ENCODE measurements at places on chromosomes 2 and 18.

- DNase-seq = peak; percentile 61
Measured at GRCh38 chr2:47357483-47357882, 45.5 kb upstream of the MSH2 start.

GRCh38 chr2:144559242-144559641, 39.3 kb upstream of the ZEB2 start:
- no peak for DNase-seq

DNA sequence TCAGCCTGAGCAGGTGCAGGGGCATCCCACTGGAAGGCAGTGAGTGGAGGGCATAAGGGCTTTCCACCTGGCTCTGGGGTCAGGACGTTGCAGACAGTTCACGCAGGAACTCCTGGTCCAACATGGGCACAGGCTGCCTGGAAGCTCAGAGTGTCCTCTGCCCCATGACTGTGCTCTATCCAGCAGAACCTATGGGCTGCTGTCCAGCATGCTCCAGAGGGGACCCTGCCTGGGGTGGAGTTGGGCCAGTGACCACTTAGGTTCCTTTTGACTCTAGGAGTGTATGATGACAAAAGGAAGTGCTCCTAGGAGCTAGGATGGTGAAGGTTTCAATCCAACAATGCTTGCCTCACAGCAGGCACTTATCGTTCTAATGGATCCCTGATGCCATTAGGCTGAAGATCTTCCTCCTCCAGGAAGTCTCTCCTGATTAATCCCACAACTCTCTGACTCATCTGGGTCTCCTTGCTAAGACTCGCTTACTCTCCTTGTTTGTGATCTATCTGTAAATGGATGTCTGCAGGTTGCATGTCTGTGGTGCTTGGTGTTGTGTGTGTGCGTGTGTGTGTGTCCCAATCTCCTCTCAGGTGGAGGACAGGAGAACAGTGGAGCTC, 224.0 kb downstream of the CELF4 start:
- no peak for DNase-seq

DNA sequence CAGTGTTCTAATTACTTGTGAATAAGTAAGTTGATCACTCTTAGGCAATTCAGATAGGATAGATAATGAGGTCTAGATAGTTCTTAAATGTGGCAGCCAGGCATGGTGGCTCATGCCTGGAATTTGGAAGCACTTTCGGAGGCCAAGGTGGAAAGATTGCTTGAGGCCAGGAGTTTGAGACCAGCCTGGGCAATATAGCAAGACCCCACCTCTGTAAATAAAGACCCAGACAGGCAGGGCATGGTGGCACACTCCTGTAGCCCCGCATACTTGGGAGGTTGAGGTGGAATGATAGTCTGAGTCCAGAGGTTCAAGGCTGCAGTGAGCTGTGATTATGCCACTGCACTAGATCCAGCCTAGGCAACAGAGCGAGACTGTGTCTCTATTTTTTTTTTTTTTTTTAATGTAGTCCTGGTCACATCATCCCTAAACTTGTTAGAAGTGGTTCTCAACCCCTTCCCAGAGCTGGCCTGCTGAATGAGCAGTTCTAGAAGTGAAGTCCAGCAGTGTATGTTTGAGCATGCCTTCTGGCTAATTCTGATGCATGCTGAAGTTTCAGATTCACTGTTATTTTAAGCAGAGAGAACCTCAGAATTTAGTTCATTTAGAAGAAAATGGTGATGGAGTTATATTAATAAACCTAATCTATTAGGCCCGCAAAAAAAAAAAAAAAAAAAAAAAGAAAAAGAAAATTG, 306.2 kb downstream of the PRKCE start:
- DNase-seq = no peak

- no peak for DNase-seq
Measured at GRCh38 chr2:80429251-80429650, 124.7 kb upstream of the LRRTM1 start.

DNA sequence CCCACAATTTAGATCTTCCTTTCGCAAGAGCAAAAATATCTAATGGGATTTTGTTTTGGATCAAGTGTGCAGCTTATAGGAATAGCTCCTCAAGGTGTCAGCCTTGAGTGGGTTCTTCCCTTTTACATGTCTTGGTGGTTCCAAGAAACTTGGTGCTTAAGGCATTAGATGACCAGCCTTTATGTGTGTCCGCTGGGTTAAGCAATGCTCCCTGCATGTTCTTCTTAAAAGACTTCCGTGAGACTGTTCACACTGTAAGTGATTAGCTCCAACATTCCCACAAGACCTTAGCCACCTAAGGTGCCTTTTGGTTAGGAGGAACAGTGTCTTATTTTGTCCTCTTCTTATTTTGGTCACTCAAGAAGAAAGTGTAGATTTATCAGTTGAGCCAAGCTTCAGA, 44.3 kb upstream of the GPR39 start:
- DNase-seq = no peak

DNA sequence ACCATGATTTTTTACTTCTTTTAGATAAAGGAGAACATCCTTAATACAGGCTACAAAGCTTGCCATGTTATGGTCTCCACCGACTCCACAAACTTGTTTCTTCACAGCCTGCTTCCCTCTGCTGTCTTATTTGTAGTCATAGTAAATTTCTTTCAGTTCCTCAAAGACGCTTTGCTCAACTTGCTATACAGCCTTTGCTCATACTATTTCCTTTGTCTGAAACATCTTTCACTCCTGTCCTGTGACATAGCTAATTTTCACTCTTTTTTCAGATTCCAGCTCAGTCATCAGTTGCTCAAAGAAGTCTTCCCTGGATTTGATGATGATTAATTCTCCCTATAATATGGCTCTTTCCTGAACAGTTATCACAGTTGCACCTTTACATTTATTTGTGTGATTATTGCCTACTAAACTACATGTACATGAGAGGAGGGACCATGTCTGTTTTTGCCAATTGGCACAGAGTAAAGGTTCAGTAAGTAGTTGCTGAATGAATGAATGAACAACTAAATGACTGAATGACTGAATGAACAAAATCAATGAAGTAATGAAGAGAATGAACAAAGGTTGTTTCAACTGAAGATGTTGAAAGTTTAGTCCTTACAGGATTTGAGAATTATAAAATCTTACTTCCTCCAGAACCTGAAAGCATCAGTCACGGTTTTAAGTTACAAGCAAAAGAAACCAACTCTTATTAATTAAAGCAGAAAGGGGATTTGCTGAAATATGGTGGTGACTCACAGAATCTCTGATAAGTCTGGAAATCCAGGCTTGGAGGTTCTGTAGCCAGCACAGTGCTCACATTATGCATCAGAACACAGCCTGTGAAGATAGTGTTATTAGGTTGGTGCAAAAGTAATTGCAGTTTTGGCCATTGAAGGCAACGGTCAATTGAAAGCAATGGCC, 186.4 kb upstream of the FAM98A start:
- no peak for DNase-seq

DNA sequence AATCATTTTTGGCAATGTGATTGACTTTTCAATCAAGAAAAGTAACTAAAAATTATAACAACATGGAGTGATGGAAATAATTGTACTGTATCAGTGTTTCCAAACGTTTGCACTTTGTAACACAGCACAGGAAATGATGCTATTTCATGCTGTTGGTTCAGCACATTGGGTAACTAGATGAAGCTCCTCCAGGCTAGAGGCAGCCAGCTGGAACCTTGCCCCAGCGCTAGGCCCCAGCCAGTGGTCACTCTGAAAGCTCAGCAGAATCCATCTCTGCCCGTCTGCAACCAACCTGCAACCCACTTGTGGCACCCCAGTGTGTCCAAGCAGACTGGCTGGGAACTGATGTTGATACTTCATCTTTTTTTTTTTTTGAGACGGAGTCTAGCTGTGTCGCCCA, 15.3 kb downstream of the UNC50 start:
- DNase-seq = no peak

DNA sequence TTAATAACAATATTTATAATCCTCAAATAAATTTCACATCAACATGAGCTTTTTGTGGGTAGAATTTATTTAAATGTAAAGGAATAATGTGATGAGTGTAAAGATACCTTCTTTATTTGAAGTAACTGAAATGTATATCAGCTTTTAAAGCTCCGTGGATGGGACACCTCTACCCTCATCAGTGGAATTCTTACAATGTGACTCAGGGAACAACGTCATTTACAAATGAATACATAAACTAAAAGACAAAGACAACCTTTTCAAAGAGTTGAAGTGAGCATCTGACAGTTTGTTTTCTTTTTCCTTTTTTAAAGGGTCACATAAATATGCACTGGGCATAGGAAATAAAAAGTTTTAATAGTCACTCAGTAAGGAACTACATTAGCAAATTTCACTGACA, 1127.0 kb upstream of the CRIM1 start:
- no peak for DNase-seq
